NCI-H1105 (cell line): ENCODE measurements at places on chromosomes 3 and 15.

GRCh38 chr3:61724801-61725200 lies 163.4 kb downstream of the PTPRG start:
- no peak for DNase-seq

DNA sequence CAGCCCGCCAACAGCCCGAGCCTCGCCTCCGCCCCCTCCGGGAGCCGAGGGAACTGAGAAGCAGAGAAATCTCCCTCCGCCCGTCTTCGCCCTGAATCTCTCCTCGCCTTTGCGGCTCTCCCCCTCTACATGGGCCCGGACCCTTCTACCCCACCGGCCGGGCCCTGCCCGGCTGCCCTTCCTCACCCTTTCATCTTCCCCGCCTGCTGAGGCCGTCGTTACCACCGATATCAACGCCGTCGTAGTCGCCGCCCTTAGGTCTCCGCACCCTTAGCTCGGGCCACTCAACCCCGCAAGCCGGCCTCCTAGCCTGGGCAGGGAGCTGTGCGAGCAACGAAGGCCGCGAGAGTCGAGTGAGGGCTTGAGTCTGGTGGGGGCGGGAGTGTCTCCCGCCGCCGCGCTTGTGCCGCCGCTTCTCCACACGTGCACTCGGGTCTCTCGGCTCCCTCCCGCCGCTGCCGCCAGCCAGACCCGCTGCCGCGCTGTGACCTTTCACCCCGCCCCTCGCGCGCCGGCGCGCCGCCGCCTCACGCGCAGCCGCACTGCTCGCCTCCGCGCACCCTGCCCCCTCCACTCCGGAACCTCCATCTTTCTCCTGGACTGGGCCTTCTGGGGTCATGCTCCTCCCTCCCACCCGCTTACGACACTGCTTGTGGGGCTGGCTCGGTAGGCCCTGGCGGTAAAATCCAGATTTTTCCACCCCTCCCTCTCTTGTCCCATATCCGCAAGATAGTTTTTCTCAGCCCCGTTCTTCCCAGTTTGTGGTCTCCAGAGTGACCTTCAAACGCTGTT lies at the start of gene NAA50:
Gene NAA50 (minus strand): TSS at position 494 of the 792 bp plus-strand sequence. CDS start 300 bp downstream, at position 194.
- DNase-seq = peak; percentile 91

DNA sequence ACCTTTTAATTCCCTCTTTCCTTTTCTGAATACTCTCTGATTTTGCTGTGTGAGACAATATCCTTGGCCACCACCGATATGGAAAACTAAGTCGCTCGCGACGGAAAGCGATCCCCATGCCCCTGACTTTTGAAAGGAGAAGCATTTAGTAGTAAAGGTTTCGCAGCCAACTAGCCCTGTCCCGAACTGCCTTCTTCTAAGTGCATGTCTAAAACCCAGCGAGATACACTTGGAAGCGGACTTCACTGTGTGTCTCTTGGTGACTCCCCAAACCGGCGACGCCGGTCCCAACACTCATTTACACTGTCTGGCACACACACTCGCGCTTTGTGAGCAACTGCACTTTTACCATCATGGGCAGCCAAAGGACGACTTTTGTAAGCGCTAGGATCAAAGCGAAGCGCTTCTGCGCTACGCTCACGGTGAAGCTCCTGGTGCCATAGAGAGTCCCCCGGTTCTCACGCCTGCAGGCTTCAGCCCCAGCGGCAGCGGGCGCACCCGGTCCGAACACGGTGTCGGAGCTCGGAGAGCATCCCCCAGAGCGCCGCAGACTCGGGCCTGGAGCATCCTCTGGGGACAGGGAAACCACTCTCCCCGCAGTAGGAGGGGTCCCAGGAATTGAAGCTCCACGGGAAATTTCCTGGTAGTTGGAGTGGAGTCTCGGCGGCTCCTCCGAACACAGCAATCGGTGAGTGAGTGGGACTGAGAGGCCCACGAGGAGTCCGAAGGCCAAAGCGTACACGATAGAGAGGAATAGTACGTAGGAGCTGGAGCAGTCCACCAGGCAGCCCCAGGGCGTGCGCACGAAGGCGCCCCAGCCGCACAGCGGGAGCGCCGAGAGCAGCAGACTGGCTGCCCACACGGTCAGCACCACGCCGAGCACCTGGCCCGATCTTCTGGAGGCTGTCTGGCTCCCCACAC lies 1.4 kb downstream of the GPR149 start:
- peak; percentile 52 for DNase-seq

GRCh38 chr15:67783303-67783702 lies 42.0 kb upstream of the SKOR1 start:
- DNase-seq = no peak

DNA sequence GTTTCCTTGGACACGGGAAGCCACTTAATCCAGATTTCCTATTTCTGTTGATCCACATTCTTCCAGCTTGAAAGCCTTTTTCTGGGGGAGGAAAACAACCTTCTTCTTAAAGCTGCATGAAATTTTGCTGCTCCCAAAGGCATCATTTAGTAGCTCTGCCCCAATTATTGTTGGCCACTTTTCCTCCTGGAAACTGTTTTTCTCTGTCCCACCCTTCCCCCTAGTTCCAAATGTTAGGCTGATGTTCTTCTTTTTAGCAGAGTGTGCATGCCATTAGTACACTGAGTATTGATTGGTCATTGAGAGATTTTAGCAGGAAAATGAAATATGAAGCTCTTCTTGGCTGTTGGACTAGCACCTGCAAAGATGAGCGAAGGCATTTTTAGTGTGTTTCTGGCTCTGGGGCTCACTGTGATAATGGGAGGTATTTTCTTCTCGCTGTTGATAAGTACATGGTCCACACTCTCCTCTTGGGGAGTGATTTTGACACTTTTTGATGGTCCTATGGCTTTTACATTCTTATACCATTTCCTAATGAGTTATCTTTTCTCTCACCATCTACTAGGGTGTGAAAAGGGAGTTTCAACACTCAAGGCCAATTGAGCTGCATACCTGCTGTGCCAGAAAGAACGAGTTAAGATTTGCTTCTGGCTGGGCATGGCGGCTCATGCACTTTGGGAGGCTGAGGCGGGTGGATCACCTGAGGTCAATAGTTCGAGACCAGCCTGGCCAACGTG lies 200.5 kb downstream of the PTPRG start:
- DNase-seq = no peak

DNA sequence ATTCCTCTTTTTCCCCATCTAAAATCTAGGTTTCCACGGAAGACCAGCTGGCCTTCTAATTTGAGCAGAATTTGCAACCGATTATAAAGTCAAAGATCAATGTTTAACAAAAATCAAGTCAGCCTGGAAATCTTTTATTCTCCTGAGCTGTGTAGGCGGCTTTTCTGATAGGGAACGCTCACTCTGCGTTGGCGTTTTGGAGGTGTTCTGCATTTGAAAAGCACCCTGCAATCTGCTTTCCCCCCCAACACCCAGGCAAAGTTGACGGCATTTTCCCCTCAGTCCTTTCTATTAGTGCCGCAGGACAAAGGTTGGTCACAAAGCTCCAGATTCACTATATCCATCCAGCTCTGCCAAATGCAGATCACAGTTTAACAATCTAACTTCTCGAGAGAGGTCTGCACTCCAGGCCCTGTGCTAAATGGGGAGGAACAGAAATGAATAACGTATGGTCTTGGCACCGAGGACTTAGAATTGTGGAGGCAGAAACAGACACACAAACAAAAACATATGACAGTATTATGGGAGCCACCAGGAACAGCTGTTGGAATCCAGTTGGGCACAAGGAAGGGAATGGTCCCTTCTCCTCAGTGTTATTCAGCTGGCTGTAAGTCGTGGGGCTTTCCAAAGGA lies 50.4 kb upstream of the LARS2 start:
- no peak for DNase-seq

DNA sequence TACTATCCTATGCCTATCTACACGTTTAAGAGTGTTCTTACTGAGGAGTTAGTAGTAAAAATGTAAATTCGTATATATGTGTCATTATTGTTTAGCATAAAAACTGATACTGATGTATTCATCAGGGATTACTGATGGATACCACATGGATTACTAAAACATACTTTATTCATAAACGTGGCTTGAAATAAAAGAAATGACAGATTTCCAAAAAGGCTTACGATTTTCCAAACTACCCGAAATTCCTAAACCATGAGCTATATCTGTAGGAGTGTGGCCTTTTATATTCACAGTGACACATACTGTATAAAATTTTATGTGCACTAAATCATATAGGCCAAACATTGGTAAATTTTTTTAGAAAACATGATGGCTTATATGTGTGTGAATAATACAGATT lies 6.9 kb downstream of the TSC22D2 start:
- DNase-seq = no peak

DNA sequence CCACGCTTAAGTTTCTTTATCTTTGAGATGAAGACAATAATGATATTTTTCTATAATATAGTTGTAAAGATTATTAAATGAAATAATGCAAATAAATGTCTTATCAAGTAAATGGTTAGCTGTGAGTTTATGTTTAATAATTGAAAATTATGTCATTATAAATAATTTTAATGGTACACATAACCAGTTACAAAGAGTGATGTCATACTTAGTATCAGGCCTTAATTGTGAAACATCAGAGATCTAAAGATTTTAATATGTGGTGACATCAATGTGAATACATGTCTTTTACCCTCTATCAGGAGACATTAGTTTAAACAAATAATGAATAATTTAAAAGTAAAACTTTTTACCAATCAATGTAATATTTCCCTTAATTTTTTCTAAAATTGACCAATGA lies 63.8 kb upstream of the P2RY1 start:
- DNase-seq = no peak

DNA sequence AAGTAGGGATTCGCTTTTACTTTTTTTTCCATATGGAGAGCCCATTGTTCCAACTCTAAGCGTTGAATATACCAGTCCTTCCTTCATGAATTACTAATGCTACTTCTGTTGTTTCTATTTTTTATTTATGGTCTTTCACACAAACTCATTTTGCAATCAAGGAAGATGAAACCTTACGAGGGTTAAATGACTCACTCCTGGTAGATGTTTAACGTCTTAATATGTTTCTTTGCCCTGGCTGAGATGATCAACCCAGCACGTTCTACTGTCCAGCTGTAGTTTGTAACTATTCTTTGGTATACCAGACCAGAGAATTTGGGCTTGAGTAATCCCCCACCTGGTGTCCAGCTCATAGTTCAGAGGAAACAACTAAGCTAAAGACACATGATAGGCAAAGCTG lies 23.1 kb downstream of the CDCP1 start:
- DNase-seq = no peak

DNA sequence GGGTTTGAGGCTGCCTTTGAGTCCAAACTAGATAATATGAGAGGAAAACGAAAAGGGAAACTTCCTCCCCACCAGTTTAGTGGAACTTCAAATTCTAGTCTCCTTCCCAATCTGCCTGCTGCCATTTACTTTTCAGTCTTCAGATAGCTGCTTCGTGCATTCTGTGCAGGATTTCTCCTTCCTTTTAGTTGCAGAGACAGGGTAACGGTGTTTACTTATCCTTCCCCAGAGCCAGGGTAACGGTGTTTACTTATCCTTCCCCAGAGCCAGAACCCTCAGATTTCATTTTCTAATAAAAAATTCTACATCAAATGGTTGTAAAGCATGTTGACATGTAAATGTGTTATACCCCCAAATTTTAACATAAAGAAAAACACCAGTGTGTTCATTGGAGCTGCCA lies 282.6 kb downstream of the VPS13C start:
- no peak for DNase-seq

DNA sequence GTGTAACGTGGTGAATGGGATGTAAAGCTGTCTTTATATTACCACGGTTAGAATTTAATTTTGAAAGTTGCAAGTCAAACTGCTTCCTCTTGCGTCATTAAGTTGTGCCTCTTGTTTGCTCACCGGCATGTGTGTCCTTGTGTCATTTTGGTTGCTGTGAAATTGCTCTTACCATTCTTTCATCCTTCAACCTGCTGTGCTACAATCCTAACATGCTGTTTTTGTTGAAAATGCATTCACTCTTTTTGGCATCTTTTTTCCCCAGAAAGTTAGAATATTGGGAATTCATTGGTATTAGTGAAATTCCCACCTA lies 164.7 kb downstream of the PGPEP1L start:
- DNase-seq = no peak

- DNase-seq = no peak
Observed at GRCh38 chr3:77412021-77412438, 372.1 kb downstream of the ROBO2 start.

GRCh38 chr3:113158171-113158570 lies 53.2 kb upstream of the BOC start:
- DNase-seq = no peak

GRCh38 chr3:174439331-174440252 lies 419.5 kb upstream of the NAALADL2 start:
- no peak for DNase-seq

DNA sequence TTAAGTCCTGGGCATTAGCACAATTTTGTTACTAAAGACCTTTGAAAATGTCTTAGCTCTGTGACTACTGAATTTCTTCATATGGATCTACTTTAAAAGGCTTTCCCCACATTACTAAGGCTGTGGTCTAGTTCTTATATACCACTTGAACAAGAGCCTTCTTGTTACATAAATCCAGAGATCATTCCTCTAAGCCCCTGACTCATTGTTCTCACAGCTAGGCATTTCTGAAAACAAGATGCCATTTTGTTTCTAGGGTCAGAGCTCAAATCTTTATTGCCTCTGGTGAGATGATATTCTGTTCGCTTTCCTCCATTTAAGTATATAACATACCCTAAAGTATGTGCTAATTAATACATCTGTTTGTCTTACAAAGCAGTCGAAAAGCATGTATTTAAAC lies 29.8 kb upstream of the LPP start:
- no peak for DNase-seq

DNA sequence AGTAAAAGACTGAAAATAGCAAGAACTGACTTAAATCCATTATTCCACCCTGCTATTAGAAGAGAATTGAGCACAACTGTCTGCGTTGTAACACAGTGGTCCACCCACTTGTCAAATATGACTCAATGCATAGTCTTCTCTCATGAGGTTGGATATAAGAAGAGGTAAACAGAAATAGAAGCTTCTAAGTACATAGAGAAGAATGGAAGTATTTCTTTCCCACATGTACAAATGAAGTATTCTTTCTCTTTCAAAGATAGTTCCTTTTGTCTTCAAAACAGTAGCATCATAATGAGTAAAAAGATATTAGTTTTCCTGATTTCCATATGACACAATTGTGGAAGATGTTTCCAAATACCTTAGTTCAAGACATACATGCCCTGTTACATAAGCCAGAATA lies 348.6 kb upstream of the CCDC54 start:
- DNase-seq = no peak

GRCh38 chr3:43217633-43218032 lies 68.7 kb upstream of the SNRK start:
- no peak for DNase-seq

GRCh38 chr15:77538793-77539497 lies 93.8 kb downstream of the LINGO1 start:
- DNase-seq = peak; percentile 81

GRCh38 chr15:78737187-78737820 lies 74.0 kb downstream of the ADAMTS7 start:
- no peak for DNase-seq
